ENCODE measurements at places on chromosomes 2 and 18.

GRCh38 chr2:70975237-70975636 is 3.2 kb upstream of the ANKRD53 start:
- DNase-seq: no peak

DNA sequence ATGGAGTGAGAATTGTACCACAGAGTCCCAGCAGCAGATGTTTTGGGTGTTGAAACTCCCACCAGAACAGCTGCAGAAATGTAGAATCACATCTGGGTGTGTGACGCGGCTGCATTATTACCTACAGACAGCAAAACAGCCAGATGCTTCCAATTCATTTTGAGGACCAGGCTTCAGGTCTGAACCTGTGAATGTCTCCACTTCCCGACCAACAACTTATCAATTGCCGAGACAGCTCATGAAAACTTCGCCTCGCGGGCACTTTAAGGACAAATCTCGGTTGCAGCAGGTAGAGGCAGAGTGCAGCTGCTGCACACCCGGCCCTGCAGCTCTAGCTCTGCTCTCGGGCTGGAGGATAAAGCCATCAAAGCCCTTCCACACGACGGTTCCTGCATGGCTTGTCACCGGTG is 202.0 kb downstream of the HRH4 start:
- no peak for DNase-seq

GRCh38 chr2:172062402-172063004 is 22.8 kb upstream of the DLX1 start:
- no peak for DNase-seq

GRCh38 chr18:79339094-79339908 is 56.4 kb upstream of the NFATC1 start:
- no peak for DNase-seq

GRCh38 chr18:23716966-23717365 is 27.7 kb downstream of the LAMA3 start:
- no peak for DNase-seq

DNA sequence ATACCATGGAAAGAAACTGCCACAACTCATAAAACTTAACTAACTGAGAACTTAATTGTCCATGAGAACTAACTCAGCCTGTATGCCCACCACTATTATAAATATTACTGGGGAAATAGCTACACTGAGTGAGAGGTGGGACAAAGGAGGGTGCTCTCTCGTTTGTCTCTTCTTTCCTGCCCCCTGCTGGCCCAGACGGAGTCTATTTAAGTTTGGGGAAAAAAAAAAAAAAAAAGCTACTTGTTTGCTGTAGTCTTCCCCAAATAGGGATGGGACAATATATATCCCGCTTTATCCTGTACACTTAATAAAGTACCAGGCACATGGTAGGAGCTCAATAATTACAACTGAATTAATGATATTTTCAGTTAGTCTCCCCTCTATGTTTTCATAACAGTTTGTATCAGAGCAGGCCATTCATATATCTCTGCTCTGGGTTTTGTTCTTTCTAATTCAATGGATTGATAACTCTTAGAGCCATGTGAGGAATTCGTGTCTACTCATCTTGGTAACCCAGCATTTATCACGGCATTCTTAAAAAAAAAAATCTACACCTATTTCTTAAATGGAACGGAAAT is 647.6 kb upstream of the PKDCC start:
- DNase-seq: no peak

- no peak for DNase-seq
These were observed 54.1 kb downstream of the PDCL3 start for GRCh38 chr2:100616841-100617390.

DNA sequence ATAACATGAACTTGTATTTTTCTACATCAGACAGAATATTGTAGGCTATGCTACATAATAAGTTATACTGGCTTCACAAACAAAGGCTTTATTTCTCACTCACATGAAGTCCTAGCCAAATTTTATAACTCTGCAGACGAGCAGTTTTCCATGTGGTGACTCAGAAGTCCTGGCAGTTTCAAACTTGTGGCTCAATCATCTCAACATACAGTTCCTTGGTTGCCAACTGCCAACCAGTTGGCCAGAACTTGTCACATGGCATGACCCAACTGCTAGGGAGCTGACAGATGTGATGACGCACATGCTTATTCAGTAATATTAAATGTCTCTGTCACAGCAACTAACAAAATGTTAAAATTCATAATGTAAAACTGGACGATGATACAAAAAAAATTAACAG is 63.8 kb upstream of the ZC3H15 start:
- DNase-seq: peak; percentile 21

- no peak for DNase-seq
These were observed 44.1 kb downstream of the ERBB4 start for GRCh38 chr2:212494418-212495020.
